ENCODE measurements at places on chromosomes 13 and 19.

DNA sequence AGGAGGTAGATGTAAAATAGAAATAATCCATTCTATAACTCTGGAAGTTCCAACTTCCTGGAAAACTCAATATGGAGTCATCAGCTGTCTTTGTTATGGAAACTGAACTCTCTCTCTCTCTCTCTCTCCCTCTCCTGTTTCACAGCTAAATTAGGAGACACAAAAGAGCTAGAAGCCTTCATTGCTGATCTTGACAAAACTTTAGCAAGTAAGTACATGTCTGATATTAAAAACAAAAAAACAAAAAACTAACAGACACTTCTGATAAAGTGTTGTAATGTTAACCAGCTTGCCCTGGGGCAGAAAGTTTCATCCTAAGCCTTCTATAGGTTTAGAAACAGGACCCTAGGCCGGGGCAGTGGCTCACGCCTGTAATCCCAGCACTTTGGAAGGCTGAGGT is 11.3 kb downstream of the RGCC start:
- no peak for DNase-seq

GRCh38 chr13:99724633-99725517 is 223.6 kb downstream of the TM9SF2 start:
- no peak for DNase-seq

GRCh38 chr13:50994651-50995050 is 85.1 kb downstream of the RNASEH2B start:
- DNase-seq = no peak

DNA sequence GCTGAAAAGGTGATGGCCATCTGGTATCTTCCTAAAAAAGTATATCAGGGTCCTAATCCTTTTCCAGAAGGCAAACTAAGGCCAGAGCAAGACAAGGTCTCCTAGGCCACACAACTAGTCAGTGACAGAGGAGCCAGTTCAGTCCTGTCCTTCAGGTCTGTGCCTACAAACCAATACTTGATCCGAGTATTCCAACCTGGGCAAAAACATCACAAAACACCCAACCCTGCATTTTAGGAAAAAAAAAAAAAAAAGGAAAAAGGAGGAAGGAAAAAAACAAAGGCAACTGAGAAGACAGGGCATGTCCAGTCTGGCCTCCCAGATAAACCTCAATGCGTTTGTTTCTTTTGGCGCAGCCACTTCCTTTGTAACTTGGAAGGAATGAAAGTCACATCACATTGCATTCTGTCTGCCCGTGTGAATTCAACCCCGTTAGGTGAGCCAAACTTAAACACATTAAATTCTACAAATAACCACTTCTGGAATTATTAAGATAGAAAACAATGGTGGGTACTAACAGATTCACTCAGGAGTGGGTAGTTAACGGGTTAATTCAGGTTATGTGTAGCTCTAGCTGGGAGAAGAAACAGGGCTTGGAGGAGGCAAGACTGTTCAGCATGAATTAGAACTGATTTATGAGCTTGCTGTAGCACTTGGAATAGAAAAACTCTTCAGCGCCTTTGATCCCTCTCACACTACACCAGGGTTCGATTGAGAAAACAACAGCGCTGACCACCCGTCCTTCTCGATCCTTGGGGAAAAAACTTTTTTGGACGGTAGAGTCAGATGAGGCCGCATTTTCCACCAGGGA is 43.0 kb upstream of the HNRNPA1L2 start:
- no peak for DNase-seq

DNA sequence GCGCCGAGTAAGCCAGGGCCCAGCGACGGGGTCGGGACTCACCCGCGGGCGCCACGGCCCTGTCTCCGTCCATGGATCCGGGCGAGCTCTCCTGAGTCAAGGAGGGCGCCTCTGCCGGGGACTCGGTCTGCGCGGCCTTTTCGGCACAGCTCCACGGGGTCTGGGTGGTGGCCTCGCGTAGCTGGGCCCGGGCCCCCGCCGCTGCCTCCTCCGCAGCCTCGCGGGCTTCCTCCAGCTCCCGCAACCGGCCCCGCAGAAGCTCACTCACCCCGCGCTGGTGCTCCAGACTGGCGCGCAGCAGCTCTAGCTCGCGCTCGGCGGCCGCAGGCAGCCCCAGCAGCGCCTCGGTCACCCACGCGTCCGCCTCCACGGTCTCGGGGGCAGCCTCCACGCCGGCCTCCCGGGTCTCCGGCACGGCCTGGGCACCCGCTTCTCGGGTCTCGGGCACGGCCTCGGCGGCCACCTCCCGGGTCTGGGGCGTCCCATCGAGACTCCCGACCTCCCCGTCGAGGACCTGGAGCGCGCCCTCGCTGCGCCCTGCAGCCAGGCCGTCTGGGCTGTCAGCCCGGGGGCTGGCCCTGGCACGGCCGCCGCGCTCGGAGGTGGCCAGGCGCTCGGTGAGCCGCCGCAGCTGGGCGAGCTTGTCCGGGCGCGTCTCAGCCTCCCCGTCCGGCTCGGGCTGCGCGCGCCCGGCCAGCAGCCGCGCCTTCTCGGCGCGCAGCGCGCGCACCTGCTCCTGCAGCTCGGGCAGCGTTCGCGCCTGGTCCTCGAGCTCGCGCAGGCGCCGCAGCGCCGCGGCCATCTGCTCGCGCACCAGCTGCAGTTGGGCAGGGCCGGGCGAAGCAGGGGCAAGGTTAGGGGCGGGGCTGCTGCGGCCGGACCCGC is 8.4 kb downstream of the KANK3 start:
- DNase-seq = no peak

- DNase-seq = no peak
Measured at GRCh38 chr19:40921005-40921897, 39.2 kb upstream of the CYP2A7 start.

- DNase-seq = no peak
Measured at GRCh38 chr19:10678813-10679212, 22.4 kb upstream of the QTRT1 start.

DNA sequence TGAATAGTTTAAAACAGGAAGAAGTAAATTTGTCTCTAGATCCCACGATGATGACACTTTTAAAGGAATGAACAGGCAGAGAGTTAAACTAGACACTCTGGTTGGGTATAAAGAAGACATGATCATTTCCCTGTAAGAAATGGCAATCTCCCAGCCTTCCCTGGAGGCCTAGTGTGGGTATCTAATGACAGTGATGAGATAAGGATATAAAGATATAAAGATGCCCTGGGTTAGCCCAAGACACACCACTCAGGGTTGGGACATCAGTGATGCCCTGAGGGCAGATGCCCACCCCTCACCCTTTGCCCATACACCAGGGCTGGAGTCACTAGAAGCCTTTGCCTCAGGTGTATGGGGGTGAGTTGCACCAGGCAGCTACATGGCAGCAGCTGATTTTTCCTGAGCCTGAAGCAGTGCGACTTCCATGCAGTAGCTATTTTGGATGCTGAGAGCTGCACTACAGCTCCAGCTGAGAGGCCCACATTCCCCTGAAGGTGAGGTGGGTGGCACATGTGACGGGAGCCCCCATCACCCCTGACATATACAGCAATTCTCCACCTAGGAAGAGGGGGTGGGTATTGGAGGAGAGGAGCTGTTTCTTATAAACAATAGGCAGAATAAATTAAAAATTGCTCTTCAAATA is 177.5 kb downstream of the NDFIP2 start:
- DNase-seq = no peak

DNA sequence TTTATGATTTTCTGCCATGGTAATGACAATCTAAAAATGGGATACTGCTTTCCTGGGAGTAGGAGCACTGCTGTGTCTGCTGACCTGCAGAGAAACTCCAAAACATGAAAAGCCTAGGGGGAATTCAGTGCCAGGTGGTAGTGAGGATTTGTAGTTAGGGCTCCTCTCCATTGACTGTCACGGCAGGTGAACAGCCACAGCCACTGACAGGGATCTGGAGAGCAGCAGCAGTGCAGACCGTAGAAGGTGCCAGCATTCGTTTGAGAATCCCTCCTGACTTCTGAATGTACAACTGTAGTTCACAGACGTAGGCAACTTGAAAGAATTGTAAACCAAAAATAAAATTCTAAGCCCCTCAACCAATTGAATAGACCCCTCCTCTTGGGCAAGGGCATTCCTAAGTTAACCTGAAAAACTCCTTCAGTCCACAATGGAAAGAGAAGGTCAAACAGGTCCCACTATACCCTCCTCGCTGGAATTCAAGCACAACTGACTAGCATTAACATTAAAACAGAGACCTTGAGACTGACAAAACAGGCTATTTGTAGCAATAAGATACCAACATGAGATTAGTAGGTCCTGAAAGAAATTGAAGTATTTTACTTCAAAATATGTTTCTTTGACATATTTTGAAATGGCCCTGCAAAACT is 1328.8 kb downstream of the OLFM4 start:
- DNase-seq = no peak

- no peak for DNase-seq
Measured at GRCh38 chr13:44815623-44816022, 173.6 kb downstream of the NUFIP1 start.

DNA sequence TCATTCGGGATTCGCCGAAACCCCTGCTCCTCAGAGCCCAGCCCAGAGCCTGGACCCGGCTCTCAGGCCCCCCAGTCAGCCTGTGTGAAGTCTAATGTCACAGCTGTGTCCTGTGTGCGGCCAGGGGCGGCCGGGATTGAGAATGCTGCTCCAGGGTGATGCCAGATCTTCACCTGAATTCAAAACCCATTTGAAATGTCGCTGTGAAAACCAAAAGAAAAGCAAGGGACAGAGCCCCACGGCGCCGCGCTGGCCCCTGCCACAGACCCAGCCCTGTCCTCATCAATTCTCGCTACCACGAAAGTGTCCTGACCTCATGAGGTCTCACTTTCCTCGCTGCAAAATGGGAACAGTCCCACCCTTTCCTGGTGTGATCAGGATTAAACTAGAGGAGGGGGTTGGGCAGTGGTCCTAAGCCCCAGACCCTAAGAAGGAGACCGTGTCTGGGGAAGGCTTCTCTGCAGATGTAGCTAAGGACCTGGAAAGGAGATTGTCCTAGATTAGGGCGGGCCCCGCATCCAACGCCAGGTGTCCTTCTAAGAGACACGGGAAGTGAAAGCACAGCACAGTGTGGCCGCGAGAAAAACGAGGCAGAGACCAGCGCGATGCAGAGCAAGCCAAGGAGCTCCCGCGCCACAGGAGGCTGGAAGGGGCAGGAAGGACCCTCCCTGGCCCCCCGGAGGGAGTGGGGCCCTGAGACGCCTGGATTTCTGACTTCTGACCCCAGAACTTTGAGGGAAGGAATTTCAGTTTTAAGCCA is 34.0 kb upstream of the SPACA7 start:
- DNase-seq = no peak

GRCh38 chr13:31775148-31775547 is 35.8 kb downstream of the RXFP2 start:
- no peak for DNase-seq

DNA sequence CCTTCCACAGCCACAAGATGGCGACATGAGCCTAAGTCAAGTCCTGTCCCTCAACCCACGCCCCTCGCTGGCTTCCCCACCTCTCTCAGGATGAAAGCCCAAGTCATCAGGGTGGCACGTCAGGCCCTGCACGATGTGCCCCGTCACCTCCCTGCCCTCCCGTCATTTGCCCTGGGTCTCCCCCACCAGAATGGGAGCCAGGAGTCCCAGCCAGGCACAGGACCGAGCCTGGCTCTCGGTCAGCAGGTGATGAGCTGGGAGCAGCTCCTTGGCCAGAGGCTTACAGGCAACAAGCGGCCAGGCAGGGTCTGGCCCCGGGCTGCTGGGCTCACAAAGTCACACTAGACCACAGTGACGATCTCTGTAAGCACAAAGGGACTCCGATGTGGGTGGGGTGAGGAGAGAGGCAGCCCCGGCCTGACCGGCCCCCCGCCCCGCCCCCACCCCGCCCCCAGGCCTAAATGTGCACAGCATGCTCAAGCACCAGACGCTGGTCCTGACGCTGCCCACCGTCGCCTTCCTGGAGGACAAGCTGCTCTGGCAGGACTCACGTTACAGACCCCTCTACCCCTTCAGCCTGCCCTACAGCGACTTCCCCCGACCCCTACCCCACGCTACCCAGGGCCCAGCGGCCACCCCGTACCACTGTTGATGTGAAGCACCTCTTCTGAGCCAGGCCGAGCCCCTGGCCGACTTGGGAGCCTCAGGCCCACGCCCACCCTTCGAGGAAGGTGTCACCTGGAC is 7.3 kb downstream of the MRPL4 start:
- DNase-seq = peak; percentile 73

- DNase-seq = no peak
Measured at GRCh38 chr19:33395561-33396550, 22.3 kb downstream of the CEBPG start.

GRCh38 chr13:49370371-49370770 is 73.5 kb downstream of the CAB39L start:
- DNase-seq = no peak

GRCh38 chr19:19687090-19687489 is 18.5 kb downstream of the ZNF101 start:
- no peak for DNase-seq

GRCh38 chr13:33524086-33524485 is 238.5 kb upstream of the STARD13 start:
- no peak for DNase-seq

GRCh38 chr13:77846173-77846572 is 72.5 kb downstream of the EDNRB start:
- no peak for DNase-seq
